ENCODE measurements at places on chromosomes 2 and 18.

- DNase-seq = no peak
Measured at GRCh38 chr2:4844881-4845280, 847.3 kb upstream of the SOX11 start.

GRCh38 chr2:100845141-100845991 lies 25.4 kb downstream of the NPAS2 start:
- DNase-seq = no peak

DNA sequence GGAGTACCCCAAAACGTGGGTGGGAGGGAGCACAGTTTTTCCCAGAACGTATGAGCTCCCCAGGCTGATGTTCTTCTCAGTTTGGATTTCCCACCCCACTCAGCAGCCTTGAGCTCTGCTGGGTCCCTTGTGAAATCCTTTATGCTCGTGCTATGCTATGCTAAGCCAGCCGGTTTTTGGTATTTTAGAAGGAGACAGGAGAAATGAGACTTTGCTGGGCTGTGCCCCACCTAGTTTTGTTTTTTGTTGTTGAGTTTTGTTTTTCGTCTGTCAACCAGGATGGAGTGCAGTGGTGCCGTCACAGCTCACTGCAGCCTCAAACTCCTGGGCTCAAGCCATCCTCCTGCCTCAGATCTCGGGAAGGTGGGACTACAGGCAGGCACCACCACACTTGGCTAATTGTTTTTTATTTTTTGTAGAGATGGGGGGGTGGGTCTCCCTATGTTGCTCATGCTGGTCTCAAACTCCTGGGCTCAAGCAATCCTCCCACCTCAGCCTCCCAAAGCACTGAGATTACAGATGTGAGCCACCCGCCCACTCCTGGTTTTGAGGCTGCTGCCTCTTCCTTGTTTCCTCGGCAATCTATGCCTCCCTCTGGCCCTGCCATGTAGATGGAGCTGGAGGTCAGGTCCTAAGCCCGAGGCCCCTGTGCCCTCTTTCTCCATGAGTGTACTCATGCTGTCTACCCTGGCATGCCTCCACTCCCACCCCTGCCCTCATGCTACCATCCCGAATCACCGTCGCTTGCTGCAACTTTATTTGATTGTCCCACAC lies 17.5 kb upstream of the MGAT4A start:
- no peak for DNase-seq

DNA sequence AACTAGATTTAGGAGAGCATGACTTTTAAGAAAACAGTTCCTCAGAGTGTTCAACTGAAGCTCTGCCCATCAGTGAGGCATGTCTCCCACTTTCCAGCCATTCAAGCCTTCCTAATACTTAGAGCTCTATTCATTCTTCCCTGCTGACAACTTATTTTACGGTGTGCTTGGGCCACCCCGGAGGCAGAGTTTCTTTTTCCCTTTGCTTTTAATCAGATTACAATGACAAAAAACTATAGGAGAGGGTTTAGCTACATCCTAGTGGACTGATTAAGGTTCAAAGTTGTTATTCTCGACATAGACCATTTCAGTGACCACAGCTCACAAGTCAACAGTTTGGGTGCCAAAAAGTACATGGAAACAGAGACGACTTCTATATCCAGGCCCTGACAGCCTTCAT lies 167.8 kb upstream of the TRIB2 start:
- DNase-seq = no peak

GRCh38 chr2:239157771-239158170 lies 243.0 kb downstream of the HDAC4 start:
- DNase-seq = no peak

DNA sequence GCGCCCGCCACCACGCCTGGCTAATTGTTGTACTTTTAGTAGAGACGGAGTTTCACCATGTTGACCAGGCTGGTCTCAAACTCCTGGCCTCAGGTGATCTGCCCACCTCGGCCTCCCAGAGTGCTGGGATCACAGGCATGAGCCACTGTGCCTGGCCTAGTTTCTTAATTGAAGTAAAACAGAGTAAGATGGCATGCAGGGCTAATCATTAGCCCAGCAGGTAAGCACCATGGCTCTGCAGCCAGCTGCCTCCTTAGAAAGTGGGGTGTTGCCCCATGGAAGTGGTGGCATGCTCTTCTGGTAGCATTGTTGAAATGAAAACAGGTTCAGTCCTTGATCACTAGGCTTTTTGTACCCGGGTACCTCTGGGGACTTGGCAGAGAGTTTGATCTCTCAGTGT lies 12.4 kb downstream of the ATG4B start:
- no peak for DNase-seq

DNA sequence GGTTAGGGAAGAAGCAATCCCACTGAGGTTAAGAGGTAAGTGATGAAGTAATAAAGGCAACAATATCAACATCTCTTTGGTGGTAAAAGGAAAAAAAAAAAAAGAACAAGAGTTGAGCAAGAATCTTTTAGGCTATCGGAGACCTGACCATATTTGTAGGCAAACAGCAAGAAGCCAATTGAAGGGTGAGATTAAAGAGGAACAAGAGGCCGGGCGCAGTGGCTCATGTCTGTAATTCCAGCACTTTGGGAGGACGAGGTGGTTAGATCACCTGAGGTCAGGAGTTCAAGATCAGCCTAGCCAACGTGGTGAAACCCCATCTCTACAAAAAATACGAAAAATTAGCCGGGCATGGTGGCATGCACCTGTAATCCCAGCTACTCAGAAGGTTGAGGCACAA lies 11.3 kb downstream of the VPS54 start:
- no peak for DNase-seq

DNA sequence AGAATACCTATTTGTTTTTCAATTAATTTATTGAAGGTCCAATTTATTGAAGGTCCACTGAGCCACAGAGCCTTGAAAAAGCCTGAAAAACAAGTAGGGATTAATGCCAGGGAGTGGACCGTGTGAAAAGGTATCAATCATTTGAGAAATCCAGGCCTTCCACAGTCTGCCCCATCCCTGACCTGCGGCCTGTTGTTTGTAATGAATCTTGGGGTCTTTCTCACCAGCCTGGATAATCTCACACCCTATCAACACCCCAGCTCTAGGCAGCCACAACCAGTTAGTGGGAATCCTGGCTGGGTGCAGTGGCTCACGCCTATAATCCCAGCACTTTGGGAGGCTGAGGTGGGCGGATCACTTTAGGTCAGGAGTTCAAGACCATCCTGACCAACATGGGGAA lies 47.8 kb downstream of the TNFRSF11A start:
- DNase-seq = no peak

GRCh38 chr2:236673126-236673822 lies 103.6 kb downstream of the ACKR3 start:
- DNase-seq = no peak

- no peak for DNase-seq
Measured at GRCh38 chr2:201923436-201924328, 110.0 kb upstream of the FZD7 start.

- DNase-seq = no peak
Measured at GRCh38 chr2:381941-382727, 94.2 kb upstream of the ALKAL2 start.

DNA sequence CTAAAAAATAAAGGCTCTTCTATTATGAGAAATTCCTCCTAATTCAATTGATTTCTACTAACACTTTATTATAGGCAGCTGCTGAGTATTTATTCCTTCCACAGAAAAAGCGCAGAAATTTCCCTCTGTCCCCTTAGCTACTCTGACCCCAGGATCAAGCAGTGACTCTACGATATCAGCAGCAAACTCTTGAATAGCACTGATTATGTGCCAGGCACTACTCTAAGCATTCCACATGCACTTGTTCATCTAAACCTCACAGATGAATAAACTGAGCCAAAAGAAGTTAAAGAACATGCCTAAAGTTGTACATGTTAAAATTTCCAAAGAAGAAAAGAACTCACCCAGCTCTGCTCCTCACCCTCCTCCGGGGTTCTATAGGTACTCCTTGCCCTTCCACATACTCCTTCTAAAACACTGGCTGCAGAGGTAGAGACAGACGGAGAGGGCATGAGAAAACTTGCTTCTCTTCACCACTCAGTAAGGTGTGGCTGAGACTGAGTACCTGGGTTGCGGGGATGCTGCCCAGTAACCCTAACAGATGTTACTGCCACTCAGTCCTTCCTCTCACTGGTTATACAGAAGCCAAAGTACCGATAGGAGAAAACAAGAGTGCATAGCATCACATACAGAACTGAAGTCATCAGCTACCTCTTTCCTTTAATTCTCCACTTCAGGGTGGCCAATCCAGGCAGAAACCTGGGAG lies 9.9 kb downstream of the C1D start:
- DNase-seq = no peak

DNA sequence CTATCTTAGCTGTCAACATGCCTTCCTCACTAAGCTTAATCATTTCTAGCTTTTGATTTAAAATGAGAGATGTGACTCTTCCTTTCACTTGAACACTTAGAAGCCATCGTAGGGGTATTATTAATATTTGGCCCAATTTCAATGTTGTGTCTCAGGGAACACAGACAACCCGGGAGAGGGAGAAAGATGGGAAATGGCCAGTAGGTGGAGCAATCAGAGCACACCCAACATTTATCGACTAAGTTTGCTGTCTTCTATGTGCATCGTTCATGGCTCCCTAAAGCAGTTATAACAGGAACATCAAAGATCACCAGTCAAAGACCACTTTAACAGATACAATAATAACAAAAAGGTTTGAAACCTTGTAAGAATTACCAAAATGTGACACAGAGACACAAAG lies 110.2 kb downstream of the OLA1 start:
- no peak for DNase-seq

DNA sequence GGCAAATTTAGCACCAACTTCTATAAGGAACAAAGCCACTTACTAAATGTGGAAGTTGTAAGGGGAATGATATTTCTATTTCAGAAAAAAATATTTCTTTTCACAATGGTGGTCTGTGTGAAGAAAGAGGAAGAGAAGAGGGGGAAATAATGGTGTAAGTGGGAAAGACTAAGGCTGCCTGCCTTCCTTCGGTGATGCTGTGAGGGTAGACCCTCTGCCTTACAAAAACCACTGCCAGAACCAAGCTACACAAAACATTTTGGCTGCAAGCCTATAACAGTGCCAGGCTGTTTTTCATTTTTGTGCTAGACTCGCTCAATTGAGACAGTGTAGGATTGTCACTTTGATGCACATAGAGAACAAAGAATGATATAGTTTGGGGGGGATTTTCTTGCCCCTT lies 286.6 kb downstream of the ZEB2 start:
- no peak for DNase-seq

- no peak for DNase-seq
Measured at GRCh38 chr2:195984923-195985726, 83.5 kb downstream of the DNAH7 start.

DNA sequence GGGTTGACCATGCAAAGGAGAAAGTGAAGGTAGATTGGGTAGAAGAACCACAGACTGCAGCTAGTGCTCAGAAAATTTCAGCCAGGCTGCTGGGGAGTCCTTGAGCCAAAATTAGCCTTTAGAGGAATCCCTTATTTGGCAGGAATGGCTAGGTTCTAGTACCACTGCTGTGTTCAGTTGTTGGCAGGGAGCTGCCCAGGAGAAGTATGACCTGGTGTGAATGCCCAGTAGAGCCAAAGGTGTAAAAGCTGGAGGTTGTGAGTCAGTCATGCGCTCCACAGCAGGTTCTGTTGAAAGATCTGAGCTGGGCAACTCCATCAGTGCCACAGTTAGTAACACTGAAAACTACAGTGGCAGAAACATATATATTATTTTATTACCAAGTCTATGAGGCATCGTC lies 36.4 kb upstream of the TBR1 start:
- no peak for DNase-seq

- DNase-seq = no peak
Measured at GRCh38 chr2:26281226-26281625, 36.5 kb downstream of the HADHB start.

- DNase-seq = no peak
Measured at GRCh38 chr18:26901020-26901419, 35.5 kb upstream of the AQP4 start.

DNA sequence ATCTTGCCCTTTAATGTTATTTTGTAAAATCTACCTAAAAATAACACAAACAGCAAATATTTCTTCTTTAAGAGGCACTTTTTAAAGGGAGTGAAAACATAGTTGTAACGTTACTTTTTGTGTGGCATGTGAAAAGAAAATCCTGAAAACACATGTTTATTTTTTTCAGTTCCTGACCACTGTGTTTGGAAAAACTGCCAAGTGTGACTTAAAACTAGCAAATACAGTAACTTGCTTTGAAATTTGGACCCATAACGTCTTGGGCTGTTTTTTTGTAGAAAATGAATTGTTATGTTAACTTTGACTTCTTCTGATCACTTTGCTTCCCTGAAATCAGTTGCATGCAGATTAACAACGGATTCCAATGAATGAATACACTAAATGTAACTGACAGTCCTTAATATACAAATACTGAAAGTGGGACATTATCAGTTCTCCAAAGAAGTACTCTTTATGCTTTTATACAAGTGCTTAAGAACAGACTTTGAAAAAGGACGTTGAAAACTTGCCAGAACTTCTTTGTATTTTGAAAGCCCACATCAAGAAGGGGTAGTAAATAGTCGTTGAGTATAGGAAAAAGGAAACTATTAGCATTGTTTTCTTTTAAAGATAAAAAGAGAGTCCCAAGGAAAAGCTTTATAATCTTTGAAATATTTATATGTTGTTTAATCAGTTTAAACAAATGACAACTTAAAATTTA lies 96.1 kb upstream of the ZEB2 start:
- DNase-seq = no peak

- DNase-seq = no peak
Measured at GRCh38 chr2:215293879-215294278, 18.0 kb upstream of the ATIC start.

- DNase-seq = no peak
Measured at GRCh38 chr2:224174990-224175389, 135.9 kb upstream of the SERPINE2 start.

DNA sequence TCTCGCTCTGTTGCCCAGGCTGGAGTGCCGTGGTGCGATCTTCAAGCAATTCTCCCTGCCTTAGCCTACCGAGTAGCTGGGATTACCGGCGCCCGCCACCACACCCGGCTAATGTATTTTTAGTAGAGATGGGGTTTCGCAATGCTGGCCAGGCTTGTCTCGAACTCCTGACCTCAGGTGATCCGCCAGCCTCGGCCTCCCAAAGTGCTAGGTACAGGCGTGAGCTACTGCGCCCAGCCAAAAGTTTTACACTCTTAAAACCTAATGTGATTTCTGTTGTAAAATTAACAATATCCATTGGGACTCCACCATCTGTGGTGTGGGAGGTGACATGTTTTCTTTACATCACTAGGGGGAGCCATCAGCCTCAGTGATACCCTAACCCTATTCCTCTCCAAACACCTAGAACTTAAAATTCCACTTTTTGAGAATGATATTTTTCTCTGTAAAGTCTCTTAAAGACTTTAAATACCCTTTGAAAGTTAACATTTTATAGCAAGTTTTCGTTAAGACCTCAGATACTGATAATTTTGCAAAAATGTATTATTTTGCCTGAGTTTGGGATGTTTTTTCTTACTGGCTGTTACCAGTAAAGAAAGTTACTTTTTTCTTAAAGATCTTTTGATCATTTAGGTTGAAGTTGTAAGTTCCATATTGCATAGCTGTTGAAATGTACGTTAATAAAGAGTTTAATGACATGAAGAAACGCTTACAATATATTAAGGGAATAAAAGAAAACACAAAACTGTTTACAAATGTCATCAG lies 11.6 kb upstream of the EIF2AK2 start:
- DNase-seq = no peak

- no peak for DNase-seq
Measured at GRCh38 chr2:132797556-132797955, 127.6 kb upstream of the LYPD1 start.

All from stimulated activated CD4-positive, alpha-beta T cell treated with anti-CD3 and anti-CD28 coated beads, Interleukin-1b, Interleukin-23, amount 100 ng/mL, for 1 hour (primary cell).